Diencephalon (tissue), 1 donor: ENCODE measurements at places on chromosomes 4 and X. TPM values are rescaled to one million over a fixed set of nuclear protein-coding genes. Genes with fewer than 3 reads are reported as not detected.

Gene ARMCX1
- 80.5 TPM for total RNA-seq

Gene HOPX
- total RNA-seq = 65.7 TPM

Gene BEX5
- 57.9 TPM for total RNA-seq

Gene LRCH2
- 40.6 TPM for total RNA-seq

Gene TRMT10A
- 5.8 TPM for total RNA-seq

Gene ZCCHC12
- 143 TPM for total RNA-seq

Gene MGST2
- 11.1 TPM for total RNA-seq

Gene EDNRA
- 11.1 TPM for total RNA-seq

Gene ADH1C
- not detected for total RNA-seq

Gene CDX4
- not detected for total RNA-seq

Gene AKAP4
- total RNA-seq = not detected

Gene CT45A5
- total RNA-seq = 0.46 TPM

Gene MAP9
- 94.1 TPM for total RNA-seq

Gene CFAP99
- 0.69 TPM for total RNA-seq

Gene LRBA
- total RNA-seq = 43.6 TPM

Gene TADA2B
- total RNA-seq = 20.8 TPM

Gene STBD1
- 1.6 TPM for total RNA-seq

Gene COQ2
- 21.7 TPM for total RNA-seq

Gene CCDC160
- 8.5 TPM for total RNA-seq

Gene PDCL2
- not detected for total RNA-seq

Gene PLP2
- total RNA-seq = 3.5 TPM

Gene ADH6
- total RNA-seq = not detected

Gene GPR82
- not detected for total RNA-seq

Gene TBX22
- 0.23 TPM for total RNA-seq

Gene HAND2
- not detected for total RNA-seq

Gene GNRHR
- total RNA-seq = 0.23 TPM

Gene TLR7
- total RNA-seq = 3.5 TPM

Gene DOK7
- 2.5 TPM for total RNA-seq

Gene RASL11B
- total RNA-seq = 6.7 TPM

Gene CTAG1A
- not detected for total RNA-seq

Gene FGB
- not detected for total RNA-seq

Gene CYSLTR1
- 1.6 TPM for total RNA-seq

Gene NXF2
- 0.23 TPM for total RNA-seq

Gene GAGE2A
- not detected for total RNA-seq

Gene SPANXN3
- not detected for total RNA-seq

Gene ANXA3
- total RNA-seq = 24.7 TPM

Gene TMPRSS11E
- total RNA-seq = not detected

Gene AKAP14
- 5.1 TPM for total RNA-seq

Gene BEND2
- total RNA-seq = not detected

Gene TMSB15A
- 97.8 TPM for total RNA-seq

Gene USP51
- 8.1 TPM for total RNA-seq

Gene MEPE
- 0.23 TPM for total RNA-seq

Gene MAGEC3
- 0.23 TPM for total RNA-seq

Gene ODAPH
- not detected for total RNA-seq

Gene EFHC2
- 8.1 TPM for total RNA-seq

Gene HPGDS
- total RNA-seq = 3.9 TPM

Gene MAB21L2
- 3.0 TPM for total RNA-seq

Gene GPR143
- 3.9 TPM for total RNA-seq

Gene FAT4
- 35.3 TPM for total RNA-seq

Gene TEX13C
- total RNA-seq = not detected

Gene IKBKG
- total RNA-seq = 6.0 TPM

Gene XAGE2
- total RNA-seq = not detected

Gene AVPR2
- not detected for total RNA-seq

Gene SFRP2
- total RNA-seq = 4.8 TPM

Gene RAB28
- total RNA-seq = 30.2 TPM

Gene EPHA5
- total RNA-seq = 84.4 TPM
